Suprapubic skin (tissue), 4 donors: ENCODE measurements at places on chromosomes 3 and 15. TPM values are rescaled to one million over a fixed set of nuclear protein-coding genes. Genes with fewer than 3 reads are reported as not detected.

The GOLGA8T gene
- total RNA-seq = not detected

The TEX264 gene
- total RNA-seq = 125 TPM

DNA sequence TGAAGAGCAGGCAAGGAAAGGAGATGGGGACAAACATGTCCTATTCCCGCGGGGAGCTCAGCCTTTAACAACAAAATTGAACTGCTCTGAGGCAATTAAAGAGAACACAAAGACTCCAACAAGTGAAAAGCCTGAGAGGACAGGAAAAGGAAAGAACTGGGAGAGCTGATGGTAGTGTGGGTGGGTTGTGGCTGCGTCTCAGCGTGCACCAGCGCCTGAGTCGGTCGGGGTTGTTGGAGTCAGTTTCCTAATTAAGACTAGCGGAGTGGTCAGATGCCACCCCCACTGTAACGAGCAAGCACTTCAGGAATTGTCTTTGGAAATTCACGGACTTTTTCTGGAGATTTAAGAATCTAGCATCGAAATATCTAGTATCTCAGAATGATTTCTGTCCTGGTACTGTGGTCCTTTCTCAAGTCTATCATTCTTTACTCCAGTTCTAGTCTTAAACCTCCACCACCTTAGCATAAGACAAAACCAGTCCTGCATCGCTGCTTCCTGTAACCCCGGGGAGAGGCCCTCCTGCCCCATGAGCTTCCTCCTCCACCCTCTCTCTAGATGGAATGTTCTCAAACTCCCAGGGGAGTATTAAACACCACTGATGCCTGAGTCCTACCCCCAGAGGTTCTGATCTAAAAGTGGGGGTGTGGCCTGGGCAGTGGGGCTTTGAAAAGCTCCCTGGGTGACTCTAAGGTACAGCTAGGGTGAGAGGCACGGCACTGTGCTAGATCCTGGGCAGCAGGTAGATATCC, 104.0 kb downstream of the CYP19A1 start:
- DNase-seq = no peak

GRCh38 chr3:62771331-62772072, 103.7 kb downstream of the CADPS start:
- no peak for DNase-seq

- no peak for DNase-seq
These were observed 161.0 kb upstream of the ADAMTS9 start for GRCh38 chr3:64848822-64849221.

GRCh38 chr15:94631608-94632007, 400.2 kb downstream of the MCTP2 start:
- DNase-seq = no peak
